Lung microvascular endothelial cell (primary cell): ENCODE measurements at places on chromosomes 5 and 9. TPM values are rescaled to one million over a fixed set of nuclear protein-coding genes. Genes with fewer than 3 reads are reported as not detected.

- DNase-seq, result no peak
These were observed 465.0 kb downstream of the TAF11L14 start for GRCh38 chr5:18099261-18099660.

GRCh38 chr5:177357459-177358351 lies at the start of gene RGS14:
RGS14 (plus strand) TSS chr5:177357924; CDS start chr5:177358025, 101 bp downstream.
- DNase-seq, result peak; percentile 83

DNA sequence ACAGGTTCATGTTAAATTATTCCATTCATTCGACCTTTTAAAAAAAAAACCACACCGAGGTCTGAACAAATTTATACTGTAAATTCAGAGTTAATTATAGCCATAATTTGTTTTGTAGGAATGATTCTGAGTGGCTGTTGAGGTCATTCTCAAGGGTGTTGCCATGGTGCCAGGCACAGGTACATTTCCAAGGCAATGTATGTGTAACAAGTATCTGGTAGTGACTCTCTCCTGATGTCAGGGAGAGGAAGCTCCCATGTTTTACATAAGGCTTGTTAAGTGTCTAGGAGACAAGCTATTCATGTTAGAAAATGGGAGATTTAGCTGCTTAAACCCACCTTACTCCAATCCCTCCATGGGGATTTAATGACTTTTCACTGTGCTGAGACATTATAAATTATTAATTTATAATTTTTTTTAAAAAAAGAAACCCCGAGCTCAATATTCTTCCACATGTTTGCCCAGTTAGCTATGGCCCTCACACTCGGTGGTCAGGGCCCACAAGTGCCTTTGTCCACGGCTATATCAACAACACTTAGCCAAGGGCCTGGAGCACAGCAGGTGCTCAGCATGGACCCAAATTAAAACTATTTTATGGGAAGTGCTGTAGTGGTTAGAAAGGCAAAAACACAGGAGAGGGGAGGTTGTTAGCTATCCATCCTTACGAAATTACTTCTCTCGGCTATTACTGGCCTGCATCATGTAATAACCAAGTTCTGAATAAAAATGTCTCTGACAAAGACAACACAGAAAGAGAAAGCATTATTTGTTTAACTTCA lies 154.6 kb upstream of the GNA14 start:
- no peak for DNase-seq

- no peak for DNase-seq
These were observed 541.4 kb downstream of the CSNK1G3 start for GRCh38 chr5:124053340-124053739.

DNA sequence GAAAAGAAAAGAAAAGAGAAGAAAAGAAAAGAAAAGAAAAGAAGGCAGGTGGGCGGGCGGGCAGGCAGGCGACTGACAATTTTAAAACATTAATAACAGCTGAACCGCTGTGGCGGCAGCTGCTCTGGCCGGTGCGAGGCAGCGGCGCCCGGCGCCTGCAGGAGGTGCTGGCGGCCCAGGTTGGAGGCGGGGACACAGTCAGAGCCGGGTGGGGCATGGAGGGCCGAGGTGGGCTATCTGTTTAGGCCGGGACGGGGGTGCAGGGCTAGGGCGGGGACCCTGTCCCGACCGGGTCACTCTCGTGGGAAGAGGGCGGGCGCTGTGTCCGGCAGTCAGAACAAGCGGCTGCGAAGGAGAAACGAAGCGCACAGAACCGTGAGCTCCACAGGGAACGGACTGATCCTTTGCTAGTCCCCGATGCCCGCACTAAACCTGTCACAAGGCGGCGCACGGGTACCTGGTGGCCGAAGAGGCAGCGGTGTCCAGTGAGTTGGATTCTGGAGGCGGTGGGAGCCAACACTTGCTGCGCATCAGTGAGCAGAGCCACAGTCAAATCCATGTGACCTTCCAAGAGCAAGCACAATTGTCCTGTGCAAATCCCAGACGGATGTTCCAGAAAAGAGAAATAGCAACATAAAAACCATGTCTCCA lies 13.6 kb upstream of the ALDOB start:
- DNase-seq, result peak; percentile 52

GRCh38 chr5:64831996-64832395 lies 63.3 kb downstream of the CWC27 start:
- no peak for DNase-seq

DNA sequence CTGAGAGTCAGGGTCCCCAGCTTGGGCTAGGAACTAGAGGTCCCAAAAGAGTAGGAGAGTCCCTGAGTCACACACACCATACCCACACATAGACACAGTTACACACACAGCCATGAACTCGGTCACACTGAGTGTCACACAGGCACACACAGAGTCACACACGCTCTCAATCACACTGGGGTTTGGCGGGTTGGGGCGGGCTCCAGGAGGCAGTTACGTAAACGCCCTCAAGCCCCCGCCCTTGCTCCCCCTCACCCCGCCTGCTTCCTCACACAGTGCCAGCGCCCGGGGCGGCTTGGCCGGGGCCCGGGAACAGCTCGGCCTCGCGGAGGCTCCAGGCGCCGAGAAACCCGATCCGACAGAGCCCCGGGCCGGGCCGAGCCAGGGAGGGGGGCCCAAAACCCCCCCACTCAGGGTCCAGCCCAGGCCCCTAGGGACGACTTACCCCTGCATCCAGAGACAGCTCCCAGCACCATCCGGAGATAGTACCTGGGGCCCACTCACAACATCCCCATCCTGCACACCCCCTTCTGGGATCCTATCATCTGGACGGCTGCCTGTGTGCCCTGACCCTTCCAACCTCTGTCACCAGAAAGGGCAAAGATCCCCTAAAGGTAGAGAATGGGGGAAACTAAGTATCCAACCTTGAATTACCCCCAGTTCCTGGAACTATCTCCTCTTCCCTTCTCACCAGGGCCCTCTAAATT lies 3.5 kb upstream of the CNTFR start:
- no peak for DNase-seq

GRCh38 chr9:116286297-116286696 lies 132.7 kb downstream of the PAPPA start:
- no peak for DNase-seq

- DNase-seq, result no peak
These were observed 158.3 kb downstream of the DOCK2 start for GRCh38 chr5:169795338-169795737.

DNA sequence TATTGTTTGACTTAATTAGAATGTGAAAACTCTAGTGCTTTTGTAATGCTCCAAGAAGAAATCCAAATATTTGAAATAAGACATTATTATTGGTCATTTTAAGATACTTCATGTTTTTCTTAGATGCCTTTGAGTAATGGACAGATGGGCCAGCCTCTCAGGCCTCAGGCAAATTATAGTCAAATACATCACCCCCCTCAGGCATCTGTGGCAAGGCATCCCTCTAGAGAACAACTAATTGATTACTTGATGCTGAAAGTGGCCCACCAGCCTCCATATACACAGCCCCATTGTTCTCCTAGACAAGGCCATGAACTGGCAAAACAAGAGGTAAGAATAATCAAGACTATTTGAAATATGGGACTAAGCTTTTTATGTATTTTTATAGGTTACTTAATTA lies 69.2 kb upstream of the SREK1 start:
- DNase-seq, result no peak

GRCh38 chr9:22354699-22355384 lies 91.8 kb upstream of the DMRTA1 start:
- DNase-seq, result no peak

DNA sequence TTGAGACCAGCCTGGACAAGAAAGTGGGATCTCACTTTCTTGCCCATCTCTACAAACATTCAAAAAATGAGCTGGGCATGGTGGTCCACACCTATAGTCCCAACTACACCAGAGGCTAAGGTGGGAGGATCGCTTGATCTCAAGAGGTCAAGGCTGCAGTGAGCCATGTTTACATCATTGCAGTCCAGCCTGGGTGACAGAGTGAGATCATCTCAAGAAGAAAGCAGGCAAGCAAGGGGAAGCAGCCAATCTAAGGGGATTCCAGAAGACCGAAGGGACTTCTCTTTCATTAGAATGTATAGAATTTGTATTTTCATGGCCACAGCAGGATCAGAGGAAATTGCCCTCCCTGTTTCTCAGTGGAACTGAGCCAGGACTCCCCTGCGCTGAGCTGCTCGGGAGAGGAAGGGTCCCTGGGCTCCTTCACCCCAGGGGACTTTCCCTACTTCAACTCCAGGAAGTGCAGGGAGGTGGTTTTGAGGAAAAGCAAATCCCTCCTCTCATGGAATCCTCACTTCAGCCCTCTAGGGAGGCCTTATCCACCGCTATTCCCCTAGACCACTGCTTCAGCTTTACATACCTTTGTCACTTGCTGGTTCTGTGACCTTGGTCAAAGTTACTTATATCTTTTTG lies 12.1 kb downstream of the WWC1 start:
- no peak for DNase-seq

DNA sequence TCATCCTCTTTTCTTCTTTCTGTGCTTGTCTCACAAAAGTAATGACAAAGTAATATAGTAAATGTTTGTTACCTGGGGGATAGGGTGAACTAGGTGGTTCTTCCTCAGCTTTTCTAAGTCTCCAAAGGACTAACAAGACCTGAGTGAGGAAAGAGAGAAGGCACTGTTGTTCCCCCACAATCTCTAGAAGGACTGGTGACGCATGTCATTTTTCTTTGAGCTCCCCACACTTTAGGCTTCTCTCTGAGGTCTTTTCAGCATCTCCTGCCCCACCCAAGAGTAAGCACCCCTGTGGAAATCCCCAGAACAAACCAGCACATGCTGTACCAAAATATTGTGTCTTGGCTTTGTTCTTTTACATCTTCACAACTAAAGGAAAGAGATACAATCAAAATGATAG lies 2.4 kb upstream of the IL7R start:
- DNase-seq, result no peak

GRCh38 chr9:80259079-80259478 lies 687.3 kb downstream of the TLE4 start:
- DNase-seq, result no peak

DNA sequence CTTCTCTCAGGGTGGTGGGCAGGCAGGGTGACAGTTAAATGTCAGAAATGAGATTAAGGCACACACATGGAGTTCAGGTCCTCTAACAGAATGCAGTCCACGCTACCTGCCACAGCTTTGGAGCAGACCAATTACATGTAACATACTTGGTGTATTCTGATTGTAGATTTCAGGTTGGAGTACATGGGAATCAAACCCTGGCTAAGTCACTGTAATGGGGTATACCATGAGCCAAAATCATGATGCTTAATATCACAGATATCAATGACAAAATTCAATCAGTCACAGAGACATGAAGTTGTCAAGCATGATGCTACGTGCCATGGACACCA lies 48.9 kb downstream of the MEF2C start:
- DNase-seq, result no peak

- no peak for DNase-seq
These were observed 459.3 kb upstream of the ZNF608 start for GRCh38 chr5:125205601-125206225.

- DNase-seq, result no peak
These were observed 202.2 kb upstream of the VLDLR start for GRCh38 chr9:2419347-2419746.

DNA sequence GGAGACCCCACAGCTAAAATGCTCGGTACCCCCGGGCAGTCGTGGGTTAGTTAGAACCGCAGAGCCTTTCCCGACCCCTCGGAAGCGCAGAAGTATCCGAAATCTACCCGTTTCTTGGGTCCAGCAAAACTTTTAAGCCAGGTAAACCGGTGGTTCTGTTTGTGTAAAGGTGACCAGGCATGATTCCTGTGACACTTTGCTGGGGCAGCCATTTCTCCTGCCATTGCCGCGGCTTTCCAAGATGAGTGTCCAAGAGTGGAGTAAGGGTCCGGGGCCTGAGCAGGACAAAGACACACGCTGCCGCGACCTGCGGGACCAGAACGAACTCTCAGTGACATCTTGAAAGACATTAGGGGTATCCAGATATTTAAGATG lies 655 bp downstream of the MARVELD2 start:
- DNase-seq, result peak; percentile 3

GRCh38 chr9:123343443-123344191 lies 12.4 kb upstream of the CRB2 start:
- no peak for DNase-seq

DNA sequence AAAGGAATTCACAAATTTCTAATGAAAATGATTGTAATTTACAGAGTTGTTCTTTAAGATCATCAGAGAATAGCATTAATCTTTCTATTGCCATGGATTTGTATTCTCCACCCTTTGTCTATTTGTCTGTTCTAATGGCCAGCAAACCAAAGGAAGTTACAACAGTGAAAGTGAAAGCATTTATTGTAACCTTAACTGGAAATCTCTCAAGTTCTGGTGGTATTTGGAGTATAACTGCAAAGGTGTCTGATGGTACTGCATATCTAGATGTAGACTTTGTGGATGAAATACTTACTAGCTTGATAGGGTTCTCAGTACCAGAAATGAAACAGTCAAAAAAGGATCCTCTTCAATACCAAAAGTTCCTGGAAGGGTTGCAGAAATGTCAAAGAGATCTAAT lies 21.7 kb downstream of the RMI1 start:
- DNase-seq, result peak; percentile 60

GRCh38 chr5:178625679-178626483 lies 969 bp downstream of the CLK4 start:
- DNase-seq, result no peak

The GZMA gene
- total RNA-seq, result 0.22 TPM in 1 of 2 replicates, not detected in the other

The FGF10 gene
- total RNA-seq, result not detected in 2 replicates

The OGN gene
- not detected in 2 replicates for total RNA-seq

The BTNL3 gene
- not detected in 2 replicates for total RNA-seq

The PITX1 gene
- total RNA-seq, result under 0.01 TPM in 1 of 2 replicates, not detected in the other

The RNF180 gene
- 1.1 and 1.6 TPM in 2 replicates for total RNA-seq

The FBXO4 gene
- total RNA-seq, result 5.2 and 7.2 TPM in 2 replicates
